ENCODE measurements at places on chromosomes 4 and X. TPM values are rescaled to one million over a fixed set of nuclear protein-coding genes. Genes with fewer than 3 reads are reported as not detected.

- DNase-seq, result no peak
Observed at GRCh38 chr4:57055886-57056285, 54.3 kb downstream of the IGFBP7 start.

- no peak for DNase-seq
Observed at GRCh38 chrX:109679820-109680219, 53.2 kb downstream of the ACSL4 start.

DNA sequence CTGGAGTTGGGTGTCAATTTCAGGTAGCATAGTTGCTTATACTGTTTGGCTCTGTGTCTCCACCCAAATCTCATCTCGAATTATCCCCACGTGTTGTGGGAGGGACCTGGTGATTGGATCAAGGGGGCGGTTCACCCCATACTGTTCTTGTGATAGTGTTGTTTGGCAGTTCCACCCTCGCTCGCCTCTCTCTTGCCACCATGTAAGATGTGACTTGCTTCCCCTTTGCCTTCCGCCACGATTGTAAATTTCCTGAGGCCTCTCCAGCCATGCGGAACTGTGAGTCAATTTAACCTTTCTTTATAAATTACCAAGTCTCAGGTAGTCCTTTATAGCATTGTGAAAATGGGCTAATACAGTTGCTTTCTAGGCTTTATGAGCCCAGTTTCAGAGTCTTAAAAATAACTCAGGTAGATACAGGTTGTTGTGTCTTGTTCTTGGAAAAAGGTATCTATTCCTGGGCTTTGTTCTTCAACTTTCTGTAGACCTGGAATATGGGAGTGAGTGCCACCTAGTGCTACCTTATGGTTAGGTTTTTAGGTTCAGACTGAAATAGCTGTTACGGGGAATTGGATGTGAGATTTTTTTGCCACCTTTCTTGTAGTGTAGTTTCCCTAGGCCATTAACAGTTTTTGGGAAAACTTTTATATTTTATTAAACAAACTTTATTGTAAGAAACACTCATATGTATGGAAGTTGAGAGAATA is 15.6 kb downstream of the PGK1 start:
- no peak for DNase-seq

DNA sequence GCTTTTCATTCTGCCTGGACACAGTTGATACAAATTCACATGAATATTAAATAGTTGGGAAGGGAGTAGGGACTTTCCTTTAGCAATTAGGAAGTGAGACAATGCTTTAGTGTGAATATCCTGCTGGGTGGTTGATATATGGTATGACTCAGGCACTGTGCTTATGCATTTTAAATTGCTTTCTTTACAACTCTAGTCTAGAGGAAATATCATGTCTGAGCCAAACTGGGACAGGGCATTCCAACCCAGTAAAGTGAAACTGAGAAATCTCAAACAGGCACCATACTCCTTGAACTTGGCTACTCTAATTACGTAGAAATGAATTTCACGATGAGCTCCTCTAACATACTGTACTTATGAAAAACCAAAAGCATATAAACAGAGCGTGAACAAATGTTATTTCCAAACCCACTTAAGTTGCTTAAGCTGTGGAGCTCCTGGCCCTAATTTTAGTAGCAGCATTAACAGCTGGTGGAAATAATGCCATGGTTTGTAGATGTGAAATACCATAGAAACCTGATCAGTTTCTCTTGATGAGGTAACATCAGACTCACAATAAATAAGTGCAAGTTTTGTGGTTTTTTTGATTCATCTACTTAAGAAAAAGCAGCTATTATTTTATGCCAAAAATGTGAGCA is 242.9 kb upstream of the GK2 start:
- DNase-seq, result peak; percentile 84

GRCh38 chrX:69260169-69260568 is 94.9 kb upstream of the PJA1 start:
- no peak for DNase-seq

- no peak for DNase-seq
Observed at GRCh38 chr4:157806184-157806583, 366.6 kb downstream of the GASK1B start.

DNA sequence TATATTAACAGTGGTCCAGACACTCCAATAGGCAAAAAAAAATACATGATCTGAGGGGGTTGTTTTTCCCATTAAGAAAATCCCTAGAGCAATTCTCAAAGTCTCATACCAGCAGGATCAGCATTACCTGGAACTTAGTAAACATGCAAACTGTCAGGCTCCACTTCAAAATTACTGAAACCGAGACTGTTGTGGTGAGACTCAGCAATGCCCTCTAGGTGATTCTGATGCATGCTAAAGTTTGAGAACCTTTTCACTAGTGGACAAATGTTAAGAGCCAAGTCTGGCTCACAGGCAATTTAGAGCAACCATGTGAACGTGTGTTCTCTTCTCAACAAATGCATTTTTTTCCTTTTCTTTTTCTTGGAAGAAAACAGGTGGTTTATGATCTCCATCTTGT is 30.2 kb downstream of the NEK1 start:
- DNase-seq, result no peak

- DNase-seq, result no peak
Observed at GRCh38 chr4:8307714-8308113, 38.2 kb downstream of the HTRA3 start.

The RAB33A gene
- 1.7 TPM for total RNA-seq

The AR gene
- total RNA-seq, result 8.3 TPM

The YY2 gene
- total RNA-seq, result 2.0 TPM

The SOWAHB gene
- 6.8 TPM for total RNA-seq

The UGT2A1 gene
- not detected for total RNA-seq

The ZNF827 gene
- 35.7 TPM for total RNA-seq

The USP51 gene
- 2.2 TPM for total RNA-seq

Data from astrocyte (in vitro differentiated cells and primary cell).